ENCODE measurements at places on chromosomes 7 and 10.

DNA sequence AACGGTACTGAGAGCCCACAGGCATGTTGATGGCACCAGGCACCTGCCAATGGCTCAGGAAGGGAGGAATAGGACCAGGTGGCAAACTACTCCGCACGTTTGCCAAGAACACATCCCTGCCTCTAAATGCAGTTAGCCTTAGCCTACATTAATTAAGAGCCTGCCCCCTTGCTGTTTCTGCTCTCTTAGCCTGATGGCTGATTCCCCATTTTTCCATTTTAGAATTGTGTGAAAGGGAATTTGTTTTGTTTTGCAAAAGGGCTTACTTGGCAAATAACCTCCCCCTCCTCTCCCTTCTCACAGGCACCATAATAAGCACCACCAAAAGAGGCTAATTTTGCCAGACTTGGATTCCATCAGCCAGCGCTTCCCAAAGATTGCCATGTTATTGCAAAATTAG, 1203.2 kb downstream of the SORCS3 start:
- DNase-seq = no peak

DNA sequence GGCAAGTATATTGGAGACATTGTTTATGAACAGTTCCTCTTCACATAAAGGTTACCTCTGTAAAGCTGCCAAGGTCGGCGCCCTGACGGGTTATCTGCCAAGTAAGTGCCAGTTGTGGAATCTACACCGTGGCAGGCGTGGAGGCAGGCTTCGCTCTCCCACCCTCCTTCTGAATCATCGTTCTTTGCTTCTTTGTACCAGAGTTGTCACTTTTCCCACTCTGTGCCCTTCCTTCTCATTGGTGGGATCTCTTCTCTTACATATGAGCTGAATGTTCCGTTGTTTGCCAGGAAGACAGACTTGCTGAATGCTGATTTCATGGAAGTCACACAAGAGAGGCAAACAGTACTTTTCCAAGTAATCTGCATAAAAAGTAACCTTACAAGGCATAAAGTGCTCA, 40.6 kb upstream of the PTPRZ1 start:
- no peak for DNase-seq

DNA sequence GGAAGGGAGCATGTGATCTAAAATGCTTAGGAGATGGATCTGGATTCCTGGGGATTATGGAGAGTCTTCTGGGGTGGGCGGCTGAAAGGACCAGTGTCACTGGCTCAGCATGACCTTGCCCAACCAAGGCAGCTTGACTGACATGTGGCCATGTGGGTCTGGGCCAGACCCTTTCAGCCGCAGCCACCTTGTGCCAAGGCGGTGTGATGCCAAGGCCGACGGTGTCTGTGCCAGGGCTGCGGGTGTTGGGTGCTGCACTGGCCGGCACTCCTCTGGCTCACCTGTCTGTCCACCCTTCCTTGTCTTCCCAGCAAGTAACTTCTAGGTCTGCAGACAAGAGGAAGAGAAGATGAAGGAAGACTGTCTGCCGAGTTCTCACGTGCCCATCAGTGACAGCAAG, 8.8 kb downstream of the DEPP1 start:
- DNase-seq = no peak

DNA sequence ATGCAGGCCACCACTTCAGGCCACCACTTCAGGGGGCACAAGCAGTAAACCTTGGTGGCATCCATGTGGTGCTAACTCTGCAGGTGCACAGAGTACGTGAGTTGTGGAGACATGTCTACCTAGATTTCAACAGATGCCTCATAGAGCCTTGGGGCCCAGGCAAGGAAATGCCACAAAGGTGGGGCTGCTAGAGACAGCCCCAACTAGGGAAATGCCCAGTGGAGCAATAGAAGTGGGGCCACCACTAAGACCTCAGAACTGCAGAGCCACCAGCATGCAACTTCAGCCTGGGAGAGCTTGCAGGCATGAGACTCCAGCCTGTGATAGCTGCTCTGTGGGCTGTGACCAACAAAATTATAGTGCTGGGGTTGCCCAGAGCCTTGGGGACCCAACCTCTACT, 107.6 kb downstream of the DNAJC1 start:
- no peak for DNase-seq

- DNase-seq = no peak
Measured at GRCh38 chr10:101783736-101784118, 481 bp upstream of the NPM3 start.

DNA sequence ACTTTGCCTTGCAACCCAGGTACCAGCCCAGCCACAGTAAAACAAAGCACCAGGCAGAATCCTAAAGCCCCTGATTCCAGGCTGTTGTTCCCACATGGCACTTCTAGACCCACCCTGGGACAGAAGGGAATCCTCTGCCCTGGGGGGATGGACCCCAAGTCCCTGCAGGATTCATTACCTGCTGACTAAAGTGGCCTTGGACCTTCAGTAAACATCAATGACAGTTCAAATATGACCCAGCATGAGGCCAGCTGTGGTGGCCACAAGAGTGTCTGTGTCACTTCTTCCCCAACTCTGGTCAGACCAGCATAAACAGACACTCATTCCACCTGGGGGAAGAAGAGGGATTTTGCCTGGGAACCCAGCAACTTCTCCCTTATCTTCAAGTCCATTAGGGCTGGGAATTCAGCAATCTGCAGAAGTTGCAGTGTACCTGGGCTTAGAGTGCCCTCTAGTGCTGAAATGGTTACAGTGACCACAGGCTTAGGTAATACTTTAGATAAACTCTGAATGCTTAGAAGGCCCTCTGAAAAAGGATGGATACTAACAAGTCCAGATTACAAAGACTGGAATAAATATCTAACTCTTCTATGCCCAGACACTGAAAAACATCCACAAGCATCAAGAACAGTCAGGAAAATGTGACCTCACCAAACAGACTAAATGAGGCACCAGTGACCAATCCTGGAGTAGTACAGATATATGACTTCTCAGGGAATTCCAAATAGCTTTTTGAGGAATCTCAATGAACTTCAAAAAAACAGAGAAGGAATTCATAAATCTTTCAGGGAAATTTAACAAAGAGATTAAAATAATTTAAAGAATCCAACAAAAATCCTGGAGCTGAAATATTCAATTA, 108.5 kb upstream of the TMEM168 start:
- no peak for DNase-seq

GRCh38 chr7:116683786-116684185, 11.8 kb downstream of the MET start:
- no peak for DNase-seq

- DNase-seq = no peak
Measured at GRCh38 chr7:33905389-33906032, at the start of gene BMPER. TSS of gene BMPER (plus strand) at chr7:33905539. CDS start at chr7:33905614, 75 bp downstream.

- no peak for DNase-seq
Measured at GRCh38 chr10:129848696-129849451, 115.2 kb downstream of the EBF3 start.

GRCh38 chr10:78579995-78580394, 488.8 kb upstream of the ZMIZ1 start:
- no peak for DNase-seq

DNA sequence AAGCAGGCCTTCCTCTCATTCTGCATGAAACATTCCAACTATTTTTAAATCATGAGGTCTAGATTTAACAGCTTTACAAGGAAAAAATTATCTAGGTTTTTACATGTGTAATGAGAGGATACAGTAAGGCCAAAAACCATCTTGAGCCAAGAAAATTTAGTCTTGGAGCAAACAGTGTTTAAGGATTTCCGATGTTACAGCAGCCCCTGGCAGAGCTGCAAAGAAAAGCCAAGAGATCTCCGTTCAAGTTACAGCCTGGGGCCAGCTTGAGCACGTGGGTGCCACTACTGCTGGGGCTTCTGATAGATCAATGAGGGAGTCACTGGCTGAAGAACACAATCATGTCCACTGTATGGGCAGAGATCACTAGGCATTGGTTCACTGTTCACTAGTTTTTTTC, 156.2 kb downstream of the EVX1 start:
- no peak for DNase-seq

GRCh38 chr7:89311886-89312285, 516.3 kb upstream of the TEX47 start:
- no peak for DNase-seq

GRCh38 chr10:110224992-110225391, 17.6 kb downstream of the MXI1 start:
- no peak for DNase-seq

DNA sequence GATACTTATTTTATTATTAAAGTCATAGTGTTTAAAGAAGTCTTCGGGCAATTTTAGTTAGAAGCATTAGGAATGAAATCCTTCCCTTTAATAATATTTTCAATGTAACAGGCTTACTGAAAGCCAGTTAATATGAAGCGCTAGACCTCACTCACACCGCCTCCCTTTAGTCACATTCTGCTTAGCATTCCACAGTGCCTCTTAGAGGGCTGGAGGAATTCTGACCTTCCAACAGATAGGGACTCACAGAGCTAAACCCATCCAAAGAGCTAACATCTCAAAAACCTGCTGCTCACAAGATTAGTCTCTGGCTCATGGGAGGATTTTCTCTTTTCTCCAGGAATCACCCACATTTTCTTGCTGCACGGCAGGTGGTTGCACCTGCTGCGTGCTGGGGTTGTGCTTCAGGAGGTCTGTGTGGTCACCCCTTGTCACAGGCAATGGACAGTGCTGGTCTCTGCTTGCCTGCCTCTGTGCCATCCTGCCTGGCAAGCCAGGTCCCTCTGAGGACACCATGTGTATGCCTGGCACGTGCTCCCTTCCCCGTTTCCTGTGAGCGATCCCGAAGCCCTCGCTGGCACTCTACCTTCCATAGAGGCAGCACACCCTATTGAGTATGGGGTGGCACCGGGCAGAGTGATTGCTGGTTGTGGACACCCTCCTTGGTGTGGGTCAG, 91.8 kb downstream of the KLF6 start:
- no peak for DNase-seq

DNA sequence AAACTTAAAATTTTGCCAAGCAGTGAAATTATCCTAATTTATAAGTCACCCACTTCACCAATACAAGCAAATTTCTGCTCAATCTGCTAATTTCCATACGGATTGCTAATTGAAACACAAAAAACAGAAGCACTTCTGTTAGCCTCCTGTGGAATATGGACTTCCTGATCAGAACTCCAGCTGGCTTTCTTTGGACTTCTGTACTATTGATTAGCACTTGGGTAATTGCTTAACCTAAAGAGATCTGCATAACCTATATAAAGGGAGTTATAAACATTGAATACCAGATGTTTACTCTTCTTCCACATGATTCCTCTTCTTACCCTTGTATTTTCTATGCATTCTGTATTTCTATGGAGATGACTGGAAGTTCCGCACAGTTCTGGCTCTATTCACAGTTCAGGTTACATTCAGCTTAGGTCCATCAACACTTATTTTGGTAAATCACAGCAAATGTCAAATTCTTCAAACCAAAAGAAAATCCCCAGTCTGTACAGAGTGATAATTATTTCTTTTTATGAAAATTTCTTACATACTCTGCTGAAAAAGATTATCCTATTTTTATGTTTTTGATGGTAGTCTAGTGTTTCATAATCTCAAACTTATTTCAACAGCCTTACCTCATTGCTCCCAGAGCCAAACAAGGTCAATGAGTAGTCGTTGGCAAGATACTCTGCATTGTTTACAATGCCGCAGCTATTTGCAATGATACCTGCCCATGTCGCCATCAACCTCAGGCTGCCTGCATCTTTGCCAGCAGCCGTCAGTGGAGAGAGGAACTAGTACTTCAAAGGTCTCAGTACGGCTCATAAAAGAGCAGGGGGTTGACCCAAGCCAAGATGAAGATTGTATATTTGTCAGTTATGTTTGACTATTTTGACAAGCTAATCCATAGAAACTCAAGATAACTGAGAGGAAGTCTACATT, 225.6 kb downstream of the AHR start:
- DNase-seq = no peak

DNA sequence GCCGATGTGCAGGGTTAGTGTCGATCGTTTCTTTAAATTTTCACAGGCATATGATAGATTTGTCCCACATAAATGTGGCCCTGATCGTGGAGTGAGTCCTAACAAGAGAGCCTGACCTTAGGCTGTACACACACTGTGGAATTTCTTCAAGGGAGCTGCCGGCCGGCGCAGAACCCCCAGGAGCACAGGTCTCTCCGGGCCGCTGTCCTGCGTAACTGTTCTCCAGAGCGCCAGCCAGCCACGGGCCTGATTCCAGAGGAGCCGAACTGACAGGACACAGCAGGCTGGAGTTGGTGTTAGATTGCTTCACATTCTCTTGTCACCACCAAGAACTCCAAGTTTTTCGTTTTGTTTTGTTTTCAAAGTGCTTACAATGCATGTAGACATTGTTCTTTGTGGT, 37.3 kb downstream of the SHH start:
- no peak for DNase-seq

DNA sequence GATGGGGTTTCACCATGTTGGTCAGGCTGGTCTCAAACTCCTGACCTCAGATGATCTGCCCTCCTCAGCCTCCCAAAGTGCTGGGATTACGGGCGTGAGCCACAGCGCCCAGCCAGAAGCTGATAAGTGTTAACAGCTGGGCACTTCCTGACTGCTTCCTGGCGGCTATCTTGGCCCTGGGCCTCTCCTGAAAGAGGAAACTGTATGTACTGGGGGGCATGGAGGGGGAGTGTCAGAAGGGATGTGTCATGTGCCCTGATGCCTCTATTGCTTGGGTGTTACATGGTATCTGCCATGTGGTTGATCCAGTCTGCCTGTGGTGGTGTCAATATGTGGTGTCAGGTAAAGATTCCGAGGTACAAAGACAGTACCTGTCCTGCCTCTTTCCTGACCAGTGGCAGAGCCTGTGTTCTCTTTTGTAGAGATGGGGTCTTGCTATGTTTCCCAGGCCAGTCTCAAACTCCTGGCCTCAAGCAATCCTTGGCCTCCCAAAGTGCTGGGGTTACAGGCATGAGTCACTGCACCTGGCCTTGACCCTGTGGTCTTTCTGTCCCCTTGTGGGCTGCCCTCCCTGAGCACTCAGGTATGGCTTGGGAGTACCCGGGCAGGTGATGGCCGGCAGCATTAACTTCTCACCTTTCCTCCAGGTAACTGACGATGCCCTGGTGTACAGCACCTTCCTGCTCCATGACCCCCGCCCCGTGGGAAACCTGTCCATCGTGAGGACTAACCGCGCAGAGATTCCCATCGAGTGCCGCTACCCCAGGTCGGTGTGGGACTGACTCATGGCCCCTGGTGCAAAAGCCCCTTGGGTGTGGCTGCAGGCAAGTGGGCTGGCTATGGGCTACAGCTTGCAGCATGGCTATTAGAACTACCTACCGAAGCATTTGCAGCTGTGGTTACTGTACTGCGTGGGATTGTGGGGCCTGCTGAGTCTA, 4.4 kb downstream of the ZP3 start:
- DNase-seq = no peak

DNA sequence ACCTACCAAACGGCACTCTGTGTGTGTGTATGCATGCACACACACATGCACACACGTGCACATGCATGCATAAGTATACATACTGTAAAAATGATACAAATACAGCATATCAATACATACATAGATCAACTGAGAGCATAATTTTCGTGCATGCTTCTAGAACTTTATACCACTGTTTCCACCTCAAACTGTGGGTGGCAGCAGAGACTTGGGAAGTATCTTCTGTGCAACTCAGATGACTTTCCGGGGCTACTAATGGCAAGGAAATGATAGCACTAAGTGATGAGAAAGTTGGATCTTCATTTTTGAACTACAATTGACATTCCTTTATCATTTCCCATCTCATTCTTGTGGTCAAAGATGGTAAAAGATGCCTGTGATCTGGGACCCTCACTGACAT, 570.7 kb downstream of the REEP3 start:
- no peak for DNase-seq

- no peak for DNase-seq
Measured at GRCh38 chr7:101494602-101495329, 132.1 kb downstream of the COL26A1 start.
